ENCODE measurements at places on chromosomes 16 and 17.
A peak's percentile ranks its signal among the peaks of the same experiment; 100 is the strongest.

GRCh38 chr17:64223283-64223682 lies 39.8 kb downstream of the TEX2 start:
- no peak for DNase-seq

GRCh38 chr16:8874388-8874787 lies 5.6 kb upstream of the CARHSP1 start:
- no peak for DNase-seq

GRCh38 chr17:28972437-28972836 lies 21.1 kb upstream of the PHF12 start:
- DNase-seq = no peak

DNA sequence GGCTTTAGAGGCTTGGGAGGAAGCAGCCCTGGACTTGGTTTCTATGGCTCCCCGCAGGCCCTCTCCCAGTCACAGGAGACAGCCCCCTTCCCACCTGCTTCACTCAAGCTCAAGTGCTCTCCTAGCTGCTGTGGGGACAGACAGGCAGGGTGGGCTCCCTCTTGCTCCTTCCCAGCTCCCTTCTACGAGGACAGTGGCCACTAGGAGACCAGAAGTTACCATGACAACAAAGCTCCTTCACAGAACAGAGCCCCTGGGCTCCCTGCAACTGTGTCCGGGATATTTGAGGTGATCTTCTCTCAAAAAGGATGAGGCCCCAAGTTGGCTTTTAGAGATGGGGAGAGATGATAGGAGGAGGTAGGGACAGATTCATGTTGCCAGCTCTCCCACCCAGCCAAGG lies 116.3 kb downstream of the AMFR start:
- no peak for DNase-seq

- no peak for DNase-seq
Measured at GRCh38 chr16:71537643-71538042, 11.4 kb downstream of the CHST4 start.

- DNase-seq = no peak
Measured at GRCh38 chr17:78935419-78936323, 10.5 kb upstream of the TIMP2 start.

DNA sequence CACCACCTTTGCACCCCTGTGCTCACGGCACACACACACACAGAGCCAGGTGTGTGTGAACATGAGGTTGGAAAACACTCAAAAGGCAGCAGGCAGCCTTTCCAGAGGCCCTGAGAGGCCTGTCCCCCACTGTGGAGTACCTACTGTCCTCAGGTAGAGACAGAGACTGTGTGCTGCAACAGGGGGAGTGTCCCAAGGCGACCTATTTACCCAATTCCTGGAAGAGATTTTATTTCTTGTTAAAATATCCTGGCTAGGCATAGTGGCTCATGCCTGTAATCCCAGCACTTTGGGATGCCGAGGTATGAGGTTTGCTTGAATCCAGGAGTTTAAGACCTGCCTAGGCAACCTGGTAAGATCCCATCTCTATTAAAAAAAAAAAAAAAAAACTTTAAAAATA lies 108.5 kb downstream of the COPRS start:
- no peak for DNase-seq

- DNase-seq = no peak
Measured at GRCh38 chr16:81647527-81647926, 131.6 kb upstream of the PLCG2 start.

DNA sequence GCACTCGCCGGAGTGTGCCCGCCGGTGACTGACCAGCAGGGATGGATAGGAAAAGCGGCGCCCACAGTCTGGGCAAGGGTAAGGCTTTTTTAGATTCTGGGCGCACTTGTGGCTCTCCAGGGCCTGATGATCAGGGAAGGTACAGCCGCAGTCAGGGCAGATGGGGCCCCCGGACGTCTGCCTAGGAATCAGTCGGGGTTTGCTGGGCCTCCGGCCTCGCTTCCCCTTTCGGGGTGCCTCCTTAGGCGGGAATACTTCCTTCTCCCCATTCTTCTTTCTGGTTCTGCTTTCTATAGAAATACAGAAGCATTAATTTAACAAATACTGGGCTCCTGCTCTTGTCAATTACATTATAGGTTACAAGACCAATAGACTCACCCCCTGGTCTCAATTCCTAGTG lies 5.0 kb downstream of the ZNF689 start:
- DNase-seq = no peak

DNA sequence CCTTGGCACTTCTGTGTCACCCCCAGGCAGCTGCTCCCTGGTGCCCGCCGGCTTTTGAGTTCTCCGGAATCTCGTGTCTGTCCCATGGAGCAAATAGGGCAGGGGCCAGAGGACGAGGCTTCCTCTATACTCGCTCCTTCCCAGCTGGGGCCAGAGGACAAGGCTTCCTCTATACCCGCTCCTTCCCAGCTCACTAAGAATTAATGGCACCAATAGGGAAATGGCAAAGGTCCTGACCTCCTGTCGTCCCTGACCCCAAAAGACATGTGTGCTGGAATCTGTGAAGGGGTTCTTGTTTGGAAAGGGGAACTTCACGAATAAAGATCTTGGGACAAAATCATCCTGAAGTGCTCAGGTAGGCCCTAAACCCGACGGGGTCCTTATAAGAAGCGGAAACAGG lies 7.6 kb downstream of the SGSH start:
- DNase-seq = no peak

DNA sequence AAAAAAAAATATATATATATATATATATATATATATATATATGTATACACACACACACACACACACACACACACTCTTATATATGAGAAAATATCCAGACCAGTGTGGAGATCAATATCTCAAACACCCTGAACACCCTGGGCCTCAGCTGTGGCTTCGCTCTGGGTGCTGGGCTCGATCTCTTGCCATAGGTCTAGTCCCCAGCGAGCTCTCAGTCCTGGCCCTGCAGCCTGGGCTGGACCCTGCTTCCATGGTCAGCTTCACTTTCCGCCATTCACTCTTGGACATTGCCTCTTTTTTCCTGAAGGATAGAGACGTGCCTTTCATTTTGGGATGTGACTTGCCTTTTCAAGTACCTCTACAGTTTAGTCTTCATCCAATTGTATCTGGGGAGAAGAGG lies 341.7 kb downstream of the CPPED1 start:
- DNase-seq = no peak

GRCh38 chr16:87035053-87035452 lies 282.1 kb downstream of the C16orf95 start:
- no peak for DNase-seq

DNA sequence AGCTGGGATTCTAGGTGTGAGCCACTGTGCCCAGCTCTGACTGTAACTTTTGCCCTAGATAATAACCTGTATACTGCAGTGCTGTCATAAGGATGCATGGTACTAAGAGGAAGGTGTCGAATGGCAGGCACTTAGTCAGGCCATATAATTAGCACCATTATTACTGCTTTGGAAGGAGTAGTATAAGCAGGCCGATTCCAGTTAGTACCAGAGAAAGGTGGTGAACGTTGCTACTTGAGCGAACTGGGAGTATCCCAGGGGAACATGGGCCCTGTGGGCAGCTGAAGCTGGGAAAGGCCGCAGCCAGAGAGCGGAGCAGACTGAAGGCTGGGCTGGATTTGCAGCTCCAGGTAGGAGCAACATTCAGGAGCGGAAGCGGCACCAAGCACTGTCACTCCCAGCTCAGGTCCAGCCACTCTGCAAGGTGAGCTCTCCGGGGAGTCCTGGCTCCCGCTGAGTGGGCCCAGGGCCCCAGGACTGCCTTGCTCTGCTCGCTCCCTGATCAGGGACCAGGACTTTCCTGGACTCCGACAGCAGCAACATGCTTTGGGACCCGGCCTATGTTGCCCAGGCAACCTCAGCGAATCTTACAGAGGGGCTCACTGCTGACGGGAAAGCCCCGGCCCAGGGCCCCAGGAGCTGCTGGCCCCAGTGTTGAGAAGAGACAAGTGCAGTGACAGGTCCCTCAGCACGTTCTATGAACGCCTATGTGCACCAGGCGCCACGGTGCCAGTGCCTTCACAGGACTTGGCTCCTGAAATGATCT lies 28.6 kb downstream of the C16orf74 start:
- no peak for DNase-seq

DNA sequence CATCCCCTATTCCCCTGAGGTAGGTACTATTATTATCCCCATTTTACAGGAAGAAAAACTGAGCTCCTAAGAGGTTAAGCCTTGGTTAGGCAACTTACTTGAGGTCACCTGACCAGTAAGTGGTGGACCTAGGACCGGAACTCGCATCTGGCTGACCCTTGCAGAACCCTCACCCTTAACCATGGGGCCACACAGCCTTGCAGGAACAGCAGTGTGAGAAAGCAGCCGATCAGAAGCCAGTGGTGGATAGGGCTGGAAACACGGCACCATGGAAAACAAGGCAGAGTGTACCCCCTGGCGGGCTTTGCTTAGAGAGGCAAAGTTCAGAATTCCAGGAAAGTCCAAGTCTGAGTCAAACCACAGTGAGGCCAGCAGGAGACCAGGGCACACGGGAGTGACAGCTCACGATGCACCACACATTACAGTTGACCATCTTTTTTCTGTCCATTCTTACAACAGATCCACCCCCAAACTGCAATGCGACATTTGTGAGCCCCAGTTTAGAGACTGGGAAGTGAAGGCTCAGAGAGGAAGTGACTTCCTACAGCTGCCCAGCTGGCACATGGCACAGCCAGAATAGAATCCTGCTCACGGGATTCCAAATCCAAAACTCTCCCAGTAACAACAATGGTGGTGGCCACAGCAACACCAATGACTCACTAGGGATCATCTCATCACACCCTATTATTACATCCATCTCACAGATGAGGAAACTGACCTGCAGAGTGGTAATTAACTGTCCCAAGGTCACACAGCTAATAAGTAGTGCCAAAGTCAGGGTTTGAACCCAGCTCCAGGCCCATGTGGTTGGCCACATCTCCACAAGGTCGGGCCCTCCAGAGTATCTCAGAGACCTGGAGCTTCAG lies 20.3 kb downstream of the KIFC3 start:
- no peak for DNase-seq

DNA sequence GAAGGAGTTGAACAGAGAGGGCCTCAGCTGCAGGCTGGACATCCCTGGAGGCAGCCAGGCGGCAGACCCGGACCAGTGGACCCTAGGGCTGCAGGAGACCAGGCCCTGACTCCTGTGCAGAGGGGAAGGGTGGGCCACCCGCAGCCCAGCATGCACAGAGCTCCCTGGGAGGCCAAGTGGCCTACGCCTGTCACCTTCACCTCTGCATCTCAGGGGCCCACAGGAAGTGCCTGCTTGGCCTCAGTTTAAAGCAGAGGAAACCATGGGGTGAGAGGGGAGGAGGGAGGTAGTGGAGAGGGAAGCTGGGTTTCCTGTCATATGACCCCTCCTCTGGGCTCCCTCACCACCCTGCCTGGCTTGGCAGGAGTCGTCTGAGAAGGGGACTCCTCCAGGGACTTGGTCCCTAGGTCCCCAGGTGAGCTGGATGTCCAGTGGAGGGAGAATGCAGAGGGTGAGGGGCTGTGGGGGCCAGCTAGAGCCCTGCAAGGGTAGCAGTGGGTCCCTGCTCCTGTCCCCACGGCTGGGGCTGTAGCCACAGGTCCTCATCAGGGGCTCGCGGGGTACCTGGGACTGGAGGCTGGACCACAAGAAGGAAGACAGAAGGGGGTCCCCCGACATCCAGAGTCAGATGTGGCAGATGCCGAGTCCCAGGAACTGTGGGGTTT lies at the start of gene TMC8:
Gene TMC8, plus strand, starts transcription at position 335 of the 665 bp plus-strand sequence. CDS start 818 bp downstream, outside the sequence.
- DNase-seq = peak; percentile 76

DNA sequence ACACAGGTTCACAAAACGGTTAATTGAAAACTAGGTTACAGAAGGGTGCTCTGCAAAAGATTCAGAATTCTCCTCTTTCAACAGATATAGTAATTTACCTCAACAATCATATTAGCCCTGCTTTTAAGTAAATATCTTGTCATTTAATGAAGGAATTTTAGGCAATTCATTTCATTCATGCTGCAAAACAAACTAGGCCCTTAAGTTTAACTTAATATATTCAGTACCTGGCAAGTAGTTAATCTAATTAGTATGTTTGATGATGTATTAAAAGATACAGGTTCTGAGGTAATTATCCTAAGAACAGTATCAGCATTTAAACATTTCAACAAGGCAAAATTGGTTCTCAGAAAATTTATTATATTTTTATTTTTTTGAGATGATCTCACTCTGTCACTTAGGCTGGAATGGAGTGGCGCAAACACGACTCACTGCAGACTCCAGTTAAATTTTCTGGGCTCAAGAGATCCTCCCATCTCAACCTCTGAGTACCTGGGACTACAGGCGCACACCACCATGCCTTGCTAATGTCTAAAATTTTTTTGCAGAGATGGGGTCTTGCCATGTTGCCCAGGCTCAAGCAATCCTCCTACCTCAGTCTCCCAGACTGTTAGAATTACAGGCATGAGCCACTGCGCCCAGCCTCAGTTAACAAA lies 44.9 kb downstream of the SMURF2 start:
- DNase-seq = no peak

DNA sequence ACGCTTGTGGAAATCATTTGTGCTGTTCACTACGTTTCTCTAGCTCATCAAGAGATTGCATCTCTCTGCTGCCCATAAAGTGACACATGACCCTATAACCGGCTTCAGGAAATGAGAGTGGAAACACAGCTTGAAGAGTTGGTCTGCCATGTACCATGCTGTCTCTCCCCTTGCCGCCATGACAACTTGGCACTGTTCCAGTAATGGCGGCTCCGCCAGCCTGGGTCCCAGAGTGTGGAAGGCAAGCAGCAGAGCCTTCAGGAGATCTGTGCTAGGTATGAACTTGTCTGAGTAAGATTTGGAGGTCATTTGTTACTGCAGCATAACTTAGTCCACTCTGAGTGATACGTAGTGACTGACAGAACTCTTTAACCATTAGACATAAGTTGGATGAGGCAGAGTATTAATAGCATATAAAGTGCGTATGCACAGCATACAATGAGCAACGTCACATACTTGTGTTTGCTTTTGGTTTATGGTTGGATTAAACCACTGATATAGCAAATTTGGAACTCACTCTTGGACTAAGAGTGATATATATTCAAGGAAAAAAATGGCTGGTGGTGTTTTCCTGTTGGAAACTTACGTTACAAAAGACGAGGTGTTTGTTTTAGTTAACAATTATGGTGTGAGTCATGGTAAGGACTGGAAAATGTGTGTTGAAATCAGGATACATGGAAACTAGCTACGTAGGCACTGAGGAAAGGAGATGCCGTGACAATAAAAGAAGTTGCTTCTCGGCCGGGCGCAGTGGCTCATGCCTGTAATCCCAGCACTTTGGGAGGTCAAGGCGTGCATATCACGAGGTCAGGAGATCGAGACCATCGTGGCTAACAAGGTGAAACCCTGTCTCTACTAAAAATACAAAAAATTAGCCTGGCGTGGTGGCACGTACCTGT lies 24.4 kb upstream of the PMP22 start:
- DNase-seq = no peak

DNA sequence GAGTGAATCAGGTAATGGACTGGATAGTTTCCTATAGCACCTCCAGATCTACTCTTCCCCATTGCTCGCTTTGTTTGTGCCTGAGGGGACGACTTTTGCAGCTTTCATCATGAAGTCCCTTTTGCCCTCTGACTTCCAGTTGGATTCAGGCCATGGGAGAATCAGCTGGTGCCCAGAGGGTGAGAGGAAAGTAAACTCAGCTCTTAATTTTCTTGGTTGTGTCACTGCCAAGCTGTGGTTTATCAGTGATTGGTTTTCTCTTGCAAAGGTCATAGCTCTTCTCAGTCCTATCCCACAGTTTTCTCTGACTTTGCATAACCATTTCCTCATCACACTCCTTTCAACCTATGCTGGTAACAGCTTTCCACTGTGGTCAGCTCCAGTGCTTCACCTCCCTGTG lies 200.1 kb downstream of the KCNJ2 start:
- no peak for DNase-seq
